Smooth muscle cell of the coronary artery (primary cell): ENCODE measurements at places on chromosomes 5 and 9. TPM values are rescaled to one million over a fixed set of nuclear protein-coding genes. Genes with fewer than 3 reads are reported as not detected.

IFNA2 gene
- not detected in 2 replicates for total RNA-seq

SEMA5A gene
- 13.6 and 69.7 TPM in 2 replicates for total RNA-seq

NTRK2 gene
- total RNA-seq, result 0.38 and 25.4 TPM in 2 replicates

LAMC3 gene
- total RNA-seq, result 0.12 and 0.30 TPM in 2 replicates

MCC gene
- 96.2 and 102 TPM in 2 replicates for total RNA-seq

FOXD4L4 gene
- total RNA-seq, result under 0.01 and 0.08 TPM in 2 replicates

ADAMTSL2 gene
- under 0.01 and 0.12 TPM in 2 replicates for total RNA-seq

SAXO1 gene
- total RNA-seq, result under 0.01 and 0.08 TPM in 2 replicates

LRRC26 gene
- total RNA-seq, result not detected in 2 replicates

CYLC2 gene
- total RNA-seq, result not detected in 2 replicates

WDR55 gene
- 25.9 and 27.7 TPM in 2 replicates for total RNA-seq

LIX1 gene
- not detected in 2 replicates for total RNA-seq

FOXD4L3 gene
- 0.08 TPM in 1 of 2 replicates, not detected in the other for total RNA-seq

PELO gene
- 39.8 and 59.2 TPM in 2 replicates for total RNA-seq

SETD9 gene
- 4.1 and 4.6 TPM in 2 replicates for total RNA-seq

FOXD4L6 gene
- under 0.01 and 0.08 TPM in 2 replicates for total RNA-seq

NUTM2G gene
- total RNA-seq, result not detected in 2 replicates
